Neural crest cell (in vitro differentiated cells): ENCODE measurements at places on chromosomes 12 and 14. TPM values are rescaled to one million over a fixed set of nuclear protein-coding genes. Genes with fewer than 3 reads are reported as not detected.

Gene CD69
- not detected in 2 replicates for total RNA-seq

Gene NGB
- not detected in 2 replicates for total RNA-seq

Gene CHST11
- total RNA-seq: 10.0 and 10.2 TPM in 2 replicates

Gene KRT81
- total RNA-seq: not detected in 2 replicates

Gene TMEM63C
- 0.59 and 0.91 TPM in 2 replicates for total RNA-seq
